ENCODE measurements at places on chromosomes 6 and 20.

GRCh38 chr6:33838983-33839382 is 35.2 kb upstream of the MLN start:
- no peak for DNase-seq

DNA sequence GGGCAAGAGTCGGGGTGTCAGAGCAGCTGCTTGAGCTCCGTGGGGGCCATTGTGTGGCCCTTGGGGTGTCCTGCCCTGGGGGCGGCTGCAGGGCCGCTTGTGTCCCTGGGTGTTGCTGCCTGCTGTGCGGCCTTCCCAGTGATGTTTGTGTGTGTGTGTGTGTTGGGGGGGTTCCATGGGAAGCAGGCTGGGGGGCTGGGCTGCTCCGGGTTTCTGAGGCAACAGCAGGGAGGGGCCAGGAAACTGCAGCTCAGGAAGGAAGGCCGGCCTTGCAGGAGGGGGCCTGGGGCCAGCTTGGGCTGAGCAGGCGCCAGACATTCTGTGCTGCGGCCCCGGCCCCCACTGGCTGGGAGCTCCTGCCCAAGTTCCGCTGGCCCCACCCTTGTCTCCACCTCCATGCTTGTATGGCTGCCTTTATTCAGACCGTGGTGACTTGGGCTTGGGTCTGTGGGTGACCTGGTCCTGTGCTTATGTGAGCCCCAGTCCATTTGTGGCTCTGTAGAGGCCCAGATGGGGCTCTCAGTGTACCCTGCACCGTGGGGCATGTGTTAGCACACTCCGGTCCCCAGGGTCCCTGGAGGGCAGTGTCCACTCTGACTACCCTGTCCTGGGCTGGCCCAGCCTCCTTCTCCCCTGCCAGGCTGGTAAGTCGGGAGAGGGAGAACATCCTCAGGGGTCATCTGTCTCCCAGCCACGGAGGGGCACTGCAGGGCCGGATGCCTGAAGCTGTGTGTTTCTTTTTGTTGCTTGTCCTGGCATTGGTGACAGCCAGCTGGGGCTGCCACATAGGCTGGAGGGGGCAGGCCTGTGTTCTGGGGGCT is 4.6 kb upstream of the SOX18 start:
- no peak for DNase-seq

DNA sequence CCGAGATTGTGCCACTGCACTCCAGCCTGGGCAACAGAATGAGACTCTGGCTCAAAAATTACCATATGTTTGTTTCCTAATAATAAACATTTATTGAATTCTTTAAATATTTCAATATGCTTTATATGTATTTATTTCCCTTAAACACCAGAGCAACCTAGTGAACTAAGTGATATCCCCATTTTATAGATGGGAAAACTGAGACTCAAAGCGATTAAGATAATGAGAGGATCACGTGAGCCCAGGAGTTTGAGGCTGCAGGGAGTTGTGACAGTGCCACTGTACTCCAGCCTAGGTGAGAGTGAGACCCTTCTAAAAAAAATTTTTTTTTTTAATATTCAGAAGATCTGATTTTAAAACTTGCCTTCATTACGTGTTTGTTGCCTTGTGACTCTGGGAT is 19.4 kb upstream of the CARMIL1 start:
- no peak for DNase-seq

DNA sequence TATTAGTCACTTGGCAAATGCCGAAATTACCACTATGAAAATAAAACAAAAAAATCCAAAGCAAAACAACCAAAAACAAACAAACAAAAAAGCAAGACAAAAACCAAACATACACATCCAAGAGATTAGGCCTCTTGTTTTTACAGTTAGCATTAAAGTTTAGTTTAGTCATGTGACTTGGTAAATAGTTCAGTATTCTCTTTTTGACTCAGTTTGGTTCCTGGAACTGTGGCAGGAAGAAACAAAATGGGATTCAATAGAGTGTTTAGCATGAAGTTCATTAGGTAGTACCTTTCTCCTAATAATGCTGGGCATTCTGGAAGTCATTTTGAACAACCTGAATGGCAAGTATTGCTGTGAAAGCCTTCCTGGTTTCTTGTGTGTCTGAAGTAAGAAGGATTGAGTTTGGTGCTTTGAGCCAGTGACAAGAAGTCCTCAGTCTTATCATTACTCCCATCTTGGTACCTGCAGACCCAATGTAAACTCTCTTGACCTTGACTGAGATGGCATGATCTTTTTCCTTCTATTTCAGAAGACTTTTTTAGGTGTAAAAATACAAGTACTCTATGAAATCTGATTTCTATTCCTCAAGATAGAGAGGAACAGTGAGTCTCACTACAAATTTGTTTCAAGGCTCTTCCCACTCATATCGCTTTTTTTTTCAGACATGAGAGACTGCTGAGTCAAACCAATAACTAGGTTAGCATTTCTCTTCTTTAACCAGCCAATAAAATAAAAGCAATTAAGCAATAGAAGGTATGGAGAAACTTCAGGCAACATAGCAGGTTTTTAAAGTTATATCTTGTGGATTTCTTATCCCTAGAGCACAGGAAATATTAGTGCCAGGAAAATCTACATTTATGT is 223.6 kb upstream of the PREP start:
- no peak for DNase-seq

DNA sequence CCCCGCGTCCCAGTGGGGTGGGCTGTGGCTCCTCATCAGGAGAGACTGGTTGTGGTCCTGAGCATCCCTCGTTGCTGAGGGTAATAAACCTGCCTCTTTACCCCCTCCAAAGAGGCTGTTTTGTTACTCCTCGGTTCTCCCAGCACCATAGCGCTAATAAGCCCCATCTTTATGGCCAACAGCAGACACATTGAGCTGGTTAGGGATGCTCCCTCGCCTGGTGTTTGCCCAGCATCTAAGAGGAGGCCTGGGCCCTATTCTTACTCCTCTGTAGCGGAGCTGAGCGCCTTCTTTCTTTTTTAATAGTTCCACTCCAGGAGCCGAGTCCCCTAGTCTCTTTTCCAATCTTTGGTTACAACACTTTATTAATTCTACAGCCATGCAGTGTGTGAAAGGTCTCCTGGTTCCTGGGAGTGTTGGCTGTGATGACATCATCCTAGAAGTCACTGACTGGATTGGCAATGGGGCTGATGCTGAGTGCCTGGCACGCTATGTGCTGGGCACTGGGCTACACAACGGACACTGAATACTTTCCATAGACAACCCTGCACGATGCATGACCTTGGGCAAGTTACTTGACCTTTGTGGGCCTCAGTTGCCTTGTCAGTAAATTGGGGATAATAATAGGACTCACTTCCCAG is 50.6 kb upstream of the CCDC167 start:
- DNase-seq = no peak

DNA sequence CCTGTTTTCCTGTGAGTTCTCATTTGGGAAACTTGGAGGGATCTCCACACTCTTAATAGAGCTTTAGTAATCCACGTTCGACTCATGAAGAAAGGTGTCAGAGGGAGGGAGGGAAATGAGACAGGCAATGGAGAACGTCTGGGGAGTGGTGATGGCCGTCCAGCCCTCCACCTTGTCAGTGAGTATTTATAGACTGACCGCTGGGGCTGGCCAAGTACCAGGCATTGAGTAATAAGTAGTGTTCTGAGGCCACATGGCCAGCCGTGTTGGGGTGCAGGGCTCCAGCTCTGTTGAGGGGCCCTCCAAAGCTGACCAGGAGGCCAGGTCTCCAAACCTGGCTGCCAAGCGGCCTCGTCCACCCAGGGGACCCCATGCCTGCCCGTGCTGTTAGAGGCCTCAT is 11.3 kb upstream of the DSN1 start:
- DNase-seq = no peak

DNA sequence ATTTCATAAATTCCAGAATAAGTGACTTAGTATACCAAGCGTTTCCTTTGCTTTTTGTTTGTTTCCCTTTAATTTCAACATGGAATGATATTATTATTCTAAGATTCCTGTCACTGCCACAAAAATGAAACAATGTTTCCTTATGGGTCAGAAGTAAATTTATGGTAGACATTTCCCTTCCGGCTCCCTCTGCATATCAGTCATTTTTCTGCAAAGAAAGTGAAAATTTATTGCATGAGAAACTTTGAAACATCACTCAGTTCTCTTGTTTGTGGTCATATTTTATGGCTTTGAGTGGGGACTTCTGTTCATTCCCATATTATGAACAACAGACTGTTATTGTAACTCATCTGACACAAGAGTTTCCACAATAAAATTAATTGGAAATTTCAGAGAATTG is 97.8 kb downstream of the NKAIN2 start:
- DNase-seq = no peak

- no peak for DNase-seq
These were observed 84.1 kb upstream of the SIRPA start for GRCh38 chr20:1810926-1811620.

- DNase-seq = no peak
These were observed 14.1 kb upstream of the ISM1 start for GRCh38 chr20:13207016-13207415.

DNA sequence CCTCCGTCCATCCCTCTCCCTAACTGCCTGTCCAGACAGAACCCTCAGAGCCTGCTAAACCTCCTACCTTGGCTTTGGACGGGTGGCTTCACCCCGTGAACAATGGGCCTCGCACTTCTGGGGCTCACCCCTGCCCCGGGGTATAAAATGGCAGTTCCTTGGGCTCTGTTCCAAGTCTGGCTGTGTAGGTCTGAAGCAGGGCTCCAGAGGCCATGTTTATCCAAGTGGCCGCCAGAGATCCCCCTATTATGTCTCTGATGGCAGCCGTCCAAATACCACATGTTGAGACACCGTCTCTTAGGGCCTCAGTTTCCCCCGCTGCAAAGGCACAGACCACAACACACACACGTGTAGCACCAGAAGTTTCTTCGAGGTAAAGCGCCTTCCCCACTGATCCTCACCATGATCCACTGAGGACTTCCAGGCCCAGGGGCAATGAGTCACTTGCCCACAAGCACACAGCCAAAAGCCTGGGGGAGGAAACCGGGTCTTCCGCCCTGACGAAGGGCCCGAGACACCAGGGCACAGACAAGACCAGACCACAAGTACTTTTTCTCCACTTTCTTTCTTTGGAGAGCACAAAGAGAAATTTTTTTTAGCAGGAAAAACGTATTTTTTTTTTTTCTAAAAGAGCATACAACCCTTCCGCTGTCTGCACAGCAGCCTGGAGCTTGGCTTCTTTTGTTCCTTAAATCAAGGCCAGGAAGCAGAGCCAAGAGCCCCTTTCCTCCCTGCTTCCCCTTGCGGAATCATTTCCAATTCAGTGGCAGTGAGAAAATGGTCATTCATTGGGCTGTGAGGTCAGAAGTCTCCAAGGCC is 11.8 kb downstream of the CPNE5 start:
- DNase-seq = no peak

Measured in AG04449 (cell line).